ENCODE measurements at places on chromosomes 7 and 10.
A peak's percentile ranks its signal among the peaks of the same experiment; 100 is the strongest.

DNA sequence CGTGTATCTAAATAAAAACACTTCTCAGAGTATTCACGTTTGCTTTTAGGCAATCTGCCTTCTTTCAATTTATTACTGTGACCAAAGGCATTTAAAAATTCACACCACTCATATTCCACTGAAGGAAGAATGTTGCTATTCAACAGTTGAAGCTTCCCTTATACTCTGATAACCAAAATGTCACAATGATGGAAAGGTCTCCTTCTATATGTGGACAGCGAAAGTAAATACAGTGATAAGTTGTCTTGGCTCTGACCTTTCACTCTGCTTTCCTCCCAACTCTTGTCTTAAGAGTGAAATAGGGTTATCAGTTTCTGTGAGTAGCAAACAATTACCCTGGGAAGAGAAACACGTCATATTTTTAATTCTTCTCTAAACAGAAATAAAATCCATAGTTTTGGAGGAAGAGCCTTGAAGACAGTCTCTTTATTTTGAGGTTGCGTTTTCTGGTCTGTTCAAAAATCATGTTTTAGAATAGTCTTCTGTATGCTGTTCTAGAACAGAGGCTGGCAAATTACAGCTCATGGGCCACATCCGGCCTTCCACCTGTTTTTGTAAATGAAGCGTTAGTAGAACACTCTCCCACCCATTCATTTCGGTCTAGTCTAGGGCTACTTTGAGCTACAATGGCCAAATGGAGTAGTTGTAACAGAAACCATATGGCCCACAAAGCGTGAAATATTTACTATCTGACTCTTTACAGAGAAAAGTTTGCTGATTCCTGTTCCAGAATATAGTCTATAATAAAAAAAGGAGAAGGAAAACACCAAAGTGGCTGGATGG is 41.3 kb downstream of the ETV1 start:
- no peak for DNase-seq

DNA sequence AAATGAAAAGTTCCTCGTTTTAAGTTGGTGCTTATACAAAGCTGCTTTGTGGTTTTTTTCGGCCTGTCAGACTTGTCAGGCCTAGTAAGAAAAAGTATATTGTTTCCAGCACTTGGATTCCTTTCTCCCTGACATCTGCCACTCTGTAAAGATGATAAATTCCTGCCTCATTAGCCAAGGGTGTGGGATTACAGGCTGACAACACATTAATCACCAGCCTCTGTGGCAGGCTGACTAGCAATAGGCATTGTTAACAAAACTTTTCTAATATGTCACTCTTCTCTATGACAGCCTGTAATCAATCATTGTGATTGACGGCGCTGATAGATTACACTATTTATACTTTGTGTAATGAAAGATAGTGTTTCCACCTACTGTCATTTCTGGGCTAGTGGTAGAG is 682.5 kb downstream of the LRMDA start:
- no peak for DNase-seq

GRCh38 chr7:8177109-8177933 is 84.6 kb downstream of the ICA1 start:
- DNase-seq = no peak

DNA sequence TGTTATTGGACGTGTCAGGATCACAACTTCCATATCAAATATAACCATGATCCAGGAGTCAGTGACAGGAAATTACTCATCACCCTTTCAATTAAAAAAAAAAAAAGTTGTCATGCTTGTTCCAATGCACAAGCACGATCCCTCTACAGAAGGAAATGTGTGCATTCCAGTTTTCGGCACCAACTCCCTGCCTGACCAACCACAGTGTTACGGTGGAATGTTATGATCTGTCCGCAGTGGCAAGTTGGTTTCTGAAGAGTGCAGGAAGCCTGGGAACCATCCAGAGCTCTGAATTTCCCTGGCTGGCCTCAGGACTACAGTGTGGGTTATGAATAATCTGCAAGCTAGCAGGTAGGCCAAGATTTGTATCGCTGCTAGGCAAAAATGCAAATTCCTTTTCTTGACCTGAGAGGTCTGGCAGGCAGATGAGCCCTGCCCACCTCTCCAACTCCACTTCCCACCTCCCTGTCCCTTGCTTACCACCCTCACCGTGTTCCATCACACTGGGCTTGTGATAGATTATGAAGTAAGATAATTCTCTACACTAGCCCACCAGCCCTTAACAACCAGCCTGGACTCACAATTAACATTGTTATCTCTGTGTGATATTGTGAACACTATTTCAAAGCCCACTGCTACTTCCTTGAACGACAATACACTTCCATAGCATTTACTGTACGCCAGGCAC is 20.4 kb downstream of the FRMPD2 start:
- no peak for DNase-seq

DNA sequence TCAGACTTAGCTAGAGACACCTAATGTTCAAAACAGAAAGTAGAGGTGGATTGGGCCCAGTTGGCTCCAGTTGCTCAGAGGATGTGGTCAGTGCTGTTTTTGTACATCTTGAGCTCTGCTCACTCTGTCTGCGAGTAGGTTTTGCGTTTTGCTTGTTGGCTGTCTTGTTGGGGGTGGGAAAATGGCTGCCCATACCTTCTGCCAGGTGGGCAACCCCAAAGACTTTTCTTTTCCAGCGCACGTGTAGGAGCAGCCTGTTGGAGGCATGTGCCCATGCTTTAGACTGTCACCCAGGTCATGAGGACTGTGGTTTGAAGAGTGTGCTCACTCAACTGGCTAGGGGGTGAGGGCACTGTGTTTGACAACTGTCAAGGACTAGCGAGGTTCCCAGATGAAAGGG is 73.9 kb downstream of the KAT6B start:
- DNase-seq = peak; percentile 22

All from GM18507 (cell line).